ENCODE measurements at places on chromosomes 6 and 20.
A peak's percentile ranks its signal among the peaks of the same experiment; 100 is the strongest.

DNA sequence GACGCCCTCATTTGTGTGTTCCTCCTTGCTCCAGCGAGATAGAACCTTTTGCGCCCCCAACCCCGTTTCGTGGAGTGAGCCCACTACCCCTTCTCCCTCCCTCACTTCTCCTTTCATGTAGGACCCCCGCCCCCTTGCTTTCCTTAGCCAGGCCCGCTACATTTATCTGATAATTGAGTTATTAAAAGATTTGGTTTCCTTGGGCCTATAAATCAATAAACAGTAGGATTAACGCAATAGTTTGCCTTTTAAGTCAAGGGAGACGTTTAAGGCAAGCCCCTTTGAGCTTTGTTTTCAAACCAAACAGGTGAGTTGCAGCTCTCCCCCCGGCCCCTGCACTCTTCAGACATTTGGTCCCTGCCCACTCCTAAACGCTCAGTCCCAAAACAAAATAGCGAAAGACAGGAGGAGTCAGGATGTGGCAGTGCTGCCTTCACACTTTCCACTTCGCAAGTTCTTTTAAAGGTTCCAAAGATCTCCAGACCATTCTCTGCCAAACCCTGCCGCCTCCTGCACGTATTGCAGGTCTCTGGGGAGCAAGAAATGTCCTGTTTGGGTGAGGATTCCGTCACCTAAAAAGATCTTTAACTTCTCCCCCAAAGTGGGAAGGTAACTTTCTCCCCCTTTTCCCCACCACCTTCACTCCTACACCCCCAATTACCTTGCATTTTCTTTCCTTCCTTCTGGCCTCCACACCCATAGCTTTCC is 27.6 kb downstream of the TFAP2B start:
- DNase-seq: no peak

- DNase-seq: no peak
These were observed 3.6 kb downstream of the C6orf52 start for GRCh38 chr6:10690651-10691445.

- DNase-seq: no peak
These were observed 424.4 kb upstream of the MARCKS start for GRCh38 chr6:113432521-113433334.

- DNase-seq: no peak
These were observed 64.7 kb downstream of the AK9 start for GRCh38 chr6:109626311-109626710.

- DNase-seq: no peak
These were observed 146.0 kb downstream of the LAMP5 start for GRCh38 chr20:9660236-9660868.

GRCh38 chr20:37941332-37941731 is 38.4 kb downstream of the VSTM2L start:
- peak; percentile 11 for DNase-seq

- no peak for DNase-seq
These were observed 195.4 kb downstream of the ASCC3 start for GRCh38 chr6:100685747-100686146.

GRCh38 chr20:58271606-58272351 is 37.7 kb upstream of the RAB22A start:
- DNase-seq: no peak

DNA sequence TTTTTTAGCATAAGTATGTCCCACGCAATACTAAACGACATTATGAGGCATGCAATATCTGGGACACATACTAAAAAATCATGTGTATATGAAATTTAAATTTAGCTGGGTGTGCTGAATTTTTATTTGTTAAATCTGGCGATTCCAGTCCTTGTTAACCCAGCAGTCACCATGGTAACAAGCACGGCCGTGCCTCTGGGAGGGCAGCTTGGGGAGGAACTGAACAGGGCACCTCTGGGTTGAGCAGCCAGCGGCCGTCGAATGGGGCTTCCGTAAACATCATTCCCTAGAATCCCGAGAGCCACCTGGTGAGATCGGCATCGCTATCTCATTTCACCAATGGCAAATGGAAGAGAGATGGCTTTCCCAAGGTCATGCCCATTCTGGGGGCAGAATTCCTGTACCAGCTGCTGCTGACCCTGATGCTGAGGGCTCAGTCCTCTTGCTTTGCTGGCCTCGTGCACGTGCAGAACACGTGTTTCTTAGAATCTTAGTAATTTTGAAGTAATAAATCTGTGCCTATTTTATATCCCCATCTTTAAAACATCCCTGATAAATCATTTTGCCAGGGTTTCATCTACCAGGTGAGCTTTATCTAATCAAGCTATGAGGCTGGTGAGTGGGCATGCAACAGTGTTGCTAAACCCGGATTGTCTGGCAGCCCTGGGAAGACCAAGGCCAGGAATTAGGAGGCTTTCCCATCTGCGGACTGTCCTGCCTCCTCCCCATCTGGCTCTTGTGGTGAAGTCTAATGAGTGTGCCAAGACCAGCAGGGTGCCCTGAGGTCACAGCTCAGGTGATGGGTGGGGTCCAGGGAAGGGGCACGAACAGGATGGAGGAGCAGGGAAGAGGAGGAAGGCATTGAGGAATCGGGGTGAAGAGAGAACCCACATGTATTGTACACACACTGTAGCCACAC is 85.1 kb downstream of the AGPAT4 start:
- no peak for DNase-seq

- no peak for DNase-seq
These were observed 16.2 kb upstream of the BLCAP start for GRCh38 chr20:37543828-37544227.

DNA sequence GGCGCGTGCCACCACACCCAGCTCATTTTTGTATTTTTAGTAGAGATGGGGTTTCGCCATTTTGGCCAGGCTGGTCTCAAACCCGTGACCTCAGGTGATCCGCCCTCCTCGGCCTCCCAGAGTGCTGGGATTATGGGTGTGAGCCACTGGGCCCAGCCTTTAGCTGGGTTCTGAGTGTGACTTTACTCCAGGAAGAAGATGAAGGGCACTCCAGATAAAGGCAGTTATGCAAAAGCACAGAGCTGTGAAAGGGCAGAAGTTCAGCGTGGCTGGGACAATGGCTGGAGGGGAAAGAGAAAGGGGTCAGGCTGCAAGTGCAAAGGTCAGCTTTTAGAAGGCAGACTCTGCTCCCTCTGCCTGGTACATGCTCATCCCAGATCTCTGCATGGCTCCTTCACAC is 39.7 kb downstream of the MAP3K5 start:
- no peak for DNase-seq

DNA sequence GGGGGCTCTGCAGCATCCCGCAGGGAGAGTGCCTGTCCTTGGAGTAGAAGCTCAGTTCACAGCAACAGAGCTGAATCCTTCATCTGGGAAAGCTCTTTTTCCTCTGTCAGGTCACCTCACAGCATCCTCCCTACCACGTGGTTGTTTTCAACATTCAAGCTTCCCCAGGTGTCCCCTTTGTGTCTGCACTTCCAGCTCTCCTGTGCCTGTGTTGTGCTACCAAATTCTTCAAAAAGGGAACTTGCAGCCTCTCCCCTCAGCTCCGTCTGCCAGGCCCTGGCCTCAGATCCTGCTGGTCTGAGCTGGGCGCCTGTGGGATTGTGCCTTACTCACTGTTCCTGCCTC is 108.4 kb downstream of the FOXF2 start:
- no peak for DNase-seq

- DNase-seq: no peak
These were observed 61.2 kb downstream of the RSPH3 start for GRCh38 chr6:158938811-158939254.

DNA sequence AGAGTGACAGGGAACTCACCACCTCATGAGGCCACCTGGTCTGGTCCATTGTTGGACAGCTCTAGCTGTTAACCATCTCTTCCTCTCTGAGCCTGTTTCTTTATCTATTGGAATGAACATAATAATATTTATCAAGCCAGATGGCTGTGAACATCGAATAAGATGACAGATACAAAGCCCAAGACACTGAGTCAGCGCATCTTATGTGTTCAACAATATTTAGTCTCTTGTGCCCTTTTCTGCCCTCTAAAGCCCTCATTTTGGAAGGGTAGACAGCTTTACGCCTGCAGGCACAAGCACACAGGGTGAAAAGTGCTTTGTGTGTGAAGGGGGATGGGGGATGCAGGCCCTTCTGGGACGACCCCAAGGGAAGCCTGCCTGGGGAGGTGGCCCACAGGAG is 164.0 kb downstream of the GRM4 start:
- no peak for DNase-seq

DNA sequence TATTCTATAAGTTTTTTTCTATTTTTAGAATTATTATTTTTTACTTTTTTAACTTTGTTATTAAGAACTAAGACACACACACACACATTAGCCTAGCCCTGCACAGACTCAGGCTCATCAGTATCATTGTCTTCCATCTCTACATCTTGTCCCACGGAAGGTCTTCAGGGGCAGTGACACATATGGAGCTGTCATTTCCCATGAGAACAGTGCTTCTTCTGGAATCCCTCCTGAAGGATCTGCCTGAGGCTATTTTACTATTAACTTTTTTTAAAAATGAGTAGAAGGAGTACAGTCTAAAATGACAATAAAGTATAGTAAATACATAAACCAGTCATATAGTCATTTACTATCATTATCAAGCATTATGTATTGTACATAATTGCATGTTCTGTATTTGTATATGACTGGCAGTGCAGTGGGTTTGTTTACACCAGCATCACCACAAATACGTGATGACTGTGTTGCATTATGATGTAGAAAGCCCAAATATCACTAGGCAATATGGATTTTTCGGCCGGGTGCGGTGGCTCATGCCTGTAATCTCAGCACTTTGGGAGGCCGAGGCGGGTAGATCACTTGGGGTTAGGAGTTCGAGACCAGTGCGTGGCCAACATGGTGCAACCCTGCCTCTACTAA is 57.9 kb downstream of the HIVEP1 start:
- DNase-seq: no peak

DNA sequence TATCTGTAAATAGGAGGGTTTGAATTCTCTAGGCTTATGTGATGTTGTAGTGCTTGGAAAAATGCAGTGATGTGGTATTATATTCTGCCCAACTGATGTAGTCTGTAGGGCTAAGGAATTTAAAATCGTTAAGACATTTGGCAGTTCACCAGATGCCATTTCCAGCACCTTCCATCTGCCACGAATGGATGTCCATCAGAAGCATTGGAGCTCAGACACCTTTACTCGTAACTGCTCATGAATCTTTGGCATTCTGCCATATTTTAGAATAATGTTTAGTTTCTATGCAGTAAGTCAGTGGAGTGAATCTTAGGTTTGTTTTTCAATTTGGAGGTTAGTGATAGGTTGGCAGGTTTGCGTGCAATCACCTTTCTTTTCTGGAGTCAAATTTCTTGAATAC is 2.4 kb upstream of the SYTL3 start:
- DNase-seq: no peak

GRCh38 chr6:107965746-107966145 is 7.7 kb upstream of the SEC63 start:
- DNase-seq: no peak

DNA sequence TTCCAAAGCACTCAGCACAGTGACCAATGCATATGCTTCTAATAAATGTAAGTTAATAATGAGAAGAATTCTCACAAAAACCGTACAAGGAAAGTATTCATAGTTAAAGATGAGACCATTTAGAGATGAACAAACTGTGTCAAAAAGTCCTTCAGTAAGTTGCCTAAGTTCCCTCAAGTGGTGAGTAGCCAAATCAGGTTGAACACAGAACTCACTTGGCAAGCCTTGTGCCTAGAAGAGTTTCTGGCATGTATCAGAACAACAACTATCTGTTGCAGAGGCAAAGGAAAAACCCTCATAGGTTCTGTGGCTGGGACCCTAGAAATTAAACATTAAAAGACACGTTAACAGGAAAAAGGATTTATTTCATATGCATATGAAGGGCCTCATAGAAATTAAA is 129.6 kb upstream of the DOK5 start:
- DNase-seq: no peak

GRCh38 chr6:9732056-9732455 is 682.8 kb downstream of the TFAP2A start:
- no peak for DNase-seq

GRCh38 chr6:101279410-101279809 is 114.1 kb upstream of the GRIK2 start:
- DNase-seq: no peak

DNA sequence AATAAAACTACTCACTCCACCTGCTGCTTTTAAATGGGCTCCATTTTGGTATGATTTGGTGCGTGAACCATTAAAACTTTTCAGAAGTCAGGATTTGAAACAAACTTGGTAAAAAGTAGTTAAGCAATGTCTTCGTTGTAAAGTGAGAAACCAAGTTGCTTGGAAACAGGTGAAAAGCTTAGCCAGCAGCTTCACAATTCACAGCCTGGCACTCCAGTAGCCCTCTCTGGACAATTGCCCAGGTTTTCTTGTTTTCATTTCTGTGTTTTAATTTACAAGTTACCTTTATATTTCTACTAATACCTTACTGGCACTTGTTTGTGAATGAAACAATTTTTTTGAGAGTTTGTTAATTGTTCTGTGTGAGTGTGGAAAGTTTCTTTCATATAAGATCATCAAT is 12.8 kb downstream of the NT5E start:
- no peak for DNase-seq

DNA sequence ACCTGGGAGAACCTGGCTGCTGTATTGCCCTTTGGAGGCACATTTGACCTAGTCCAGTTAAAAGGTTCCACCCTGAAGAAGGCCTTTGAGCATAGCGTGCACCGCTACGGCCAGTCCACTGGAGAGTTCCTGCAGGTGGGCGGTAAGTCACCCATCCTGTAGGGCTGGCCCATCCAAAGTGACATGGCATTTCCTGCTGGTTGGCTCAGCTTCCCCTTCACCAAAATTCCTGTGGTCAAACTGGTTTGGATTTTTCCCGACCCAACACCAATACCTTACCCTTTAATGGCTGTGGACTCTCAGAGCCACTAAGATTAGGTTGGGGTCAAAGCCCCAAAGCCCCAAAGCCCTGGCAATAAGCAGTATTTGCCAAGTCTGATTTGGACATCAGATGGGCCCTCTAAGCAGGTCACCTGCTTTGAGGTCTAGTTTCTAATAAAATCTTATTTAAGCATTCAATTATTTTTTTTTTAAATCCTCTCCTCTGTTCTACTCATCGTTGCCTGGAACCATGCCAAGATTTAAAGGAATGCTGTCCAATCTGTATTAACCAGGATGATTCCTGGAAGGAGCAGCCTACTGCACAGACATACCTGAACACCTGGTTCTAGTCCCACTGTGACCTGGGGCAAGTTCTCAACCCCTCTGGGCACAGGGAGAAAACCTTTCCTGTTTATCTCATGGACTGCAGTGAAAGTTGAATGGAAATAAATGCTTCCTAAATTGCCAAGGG is 40.8 kb downstream of the NT5E start:
- DNase-seq: no peak

DNA sequence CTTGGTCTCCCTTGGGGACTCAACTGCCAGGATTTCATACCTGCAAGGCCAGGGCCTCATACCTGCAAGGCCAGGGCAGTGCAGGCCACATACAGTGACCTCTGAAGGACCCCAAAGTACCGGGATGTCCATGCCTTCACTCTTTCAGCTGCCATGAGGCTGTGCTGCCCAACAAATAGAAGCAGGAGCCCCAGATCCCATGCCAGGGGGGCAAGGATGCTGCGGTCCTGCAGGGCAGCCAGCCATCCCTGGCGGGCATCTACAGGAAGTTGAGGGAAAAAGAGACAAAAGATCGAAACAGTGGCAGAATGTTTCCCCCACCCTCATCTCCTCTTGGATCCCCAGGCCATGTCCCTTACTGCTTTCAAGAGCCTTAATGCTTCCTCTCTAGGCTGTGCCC is 799 bp downstream of the NRM start:
- DNase-seq: no peak

GRCh38 chr20:4725263-4725550 is 3.5 kb downstream of the PRND start:
- no peak for DNase-seq

Measured in femur (tissue), 1 donor.